HepG2 (cell line): ENCODE measurements at places on chromosomes 12 and 14. TPM values are rescaled to one million over a fixed set of nuclear protein-coding genes. Genes with fewer than 3 reads are reported as not detected.

GRCh38 chr12:113267621-113268020, 46.4 kb downstream of the TPCN1 start:
- DNase-seq: no peak

- no peak for DNase-seq
Measured at GRCh38 chr12:55256831-55257230, 12.4 kb downstream of the OR6C74 start.

DNA sequence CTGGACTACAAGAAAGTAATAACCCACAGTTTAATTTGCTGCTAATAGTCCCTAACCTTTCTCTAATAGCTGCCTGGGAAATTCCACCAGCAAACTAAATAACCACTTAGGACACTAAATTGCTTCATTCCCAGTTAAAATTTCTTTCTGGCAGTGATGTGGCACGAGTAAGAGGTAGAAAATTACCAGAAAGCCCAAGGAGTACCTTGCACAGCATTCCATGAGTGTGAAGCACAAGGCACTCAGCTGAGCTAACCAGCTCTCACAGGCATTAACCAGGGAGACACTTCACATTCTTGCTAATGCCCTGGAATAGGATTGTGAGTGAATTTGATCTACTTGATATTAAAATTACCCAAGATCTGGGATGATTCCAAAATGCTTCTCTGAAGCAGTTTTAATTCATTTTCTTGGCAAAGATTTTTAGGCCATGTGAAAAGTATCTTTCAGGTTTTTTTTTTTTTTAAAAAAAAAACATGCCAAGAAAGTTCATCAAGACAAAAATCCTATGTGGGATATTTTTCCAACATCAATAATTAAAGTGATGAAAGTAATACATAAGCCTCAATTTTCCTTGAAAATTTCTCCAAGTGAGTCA, 29.5 kb downstream of the TSPAN8 start:
- DNase-seq: no peak

DNA sequence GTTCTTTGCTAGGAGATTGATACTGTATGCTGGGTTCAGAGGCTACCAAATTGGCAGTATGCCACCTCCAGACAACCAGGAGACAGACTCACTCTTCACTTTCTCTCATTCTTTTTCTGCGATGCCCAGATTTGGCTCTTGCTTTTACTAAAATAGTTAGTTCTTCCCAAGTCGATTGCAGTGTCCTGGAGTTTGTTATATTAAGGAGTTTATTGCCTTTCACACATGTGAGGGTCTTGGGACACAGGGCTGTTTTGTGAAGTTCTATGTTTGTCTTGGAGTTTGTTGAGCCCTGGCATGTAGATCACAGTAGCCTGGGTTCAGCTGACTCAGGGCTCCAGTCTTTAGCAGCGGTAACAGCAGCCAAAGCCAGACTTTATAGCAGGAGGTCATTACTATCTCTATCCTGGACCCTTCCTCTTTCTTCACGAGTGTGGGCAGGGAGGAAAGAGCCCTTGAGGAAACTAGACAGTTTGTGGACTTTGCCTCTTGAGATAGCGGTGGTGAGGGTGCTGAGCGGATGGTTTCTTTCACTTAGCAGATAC, 1.6 kb downstream of the MLEC start:
- no peak for DNase-seq

DNA sequence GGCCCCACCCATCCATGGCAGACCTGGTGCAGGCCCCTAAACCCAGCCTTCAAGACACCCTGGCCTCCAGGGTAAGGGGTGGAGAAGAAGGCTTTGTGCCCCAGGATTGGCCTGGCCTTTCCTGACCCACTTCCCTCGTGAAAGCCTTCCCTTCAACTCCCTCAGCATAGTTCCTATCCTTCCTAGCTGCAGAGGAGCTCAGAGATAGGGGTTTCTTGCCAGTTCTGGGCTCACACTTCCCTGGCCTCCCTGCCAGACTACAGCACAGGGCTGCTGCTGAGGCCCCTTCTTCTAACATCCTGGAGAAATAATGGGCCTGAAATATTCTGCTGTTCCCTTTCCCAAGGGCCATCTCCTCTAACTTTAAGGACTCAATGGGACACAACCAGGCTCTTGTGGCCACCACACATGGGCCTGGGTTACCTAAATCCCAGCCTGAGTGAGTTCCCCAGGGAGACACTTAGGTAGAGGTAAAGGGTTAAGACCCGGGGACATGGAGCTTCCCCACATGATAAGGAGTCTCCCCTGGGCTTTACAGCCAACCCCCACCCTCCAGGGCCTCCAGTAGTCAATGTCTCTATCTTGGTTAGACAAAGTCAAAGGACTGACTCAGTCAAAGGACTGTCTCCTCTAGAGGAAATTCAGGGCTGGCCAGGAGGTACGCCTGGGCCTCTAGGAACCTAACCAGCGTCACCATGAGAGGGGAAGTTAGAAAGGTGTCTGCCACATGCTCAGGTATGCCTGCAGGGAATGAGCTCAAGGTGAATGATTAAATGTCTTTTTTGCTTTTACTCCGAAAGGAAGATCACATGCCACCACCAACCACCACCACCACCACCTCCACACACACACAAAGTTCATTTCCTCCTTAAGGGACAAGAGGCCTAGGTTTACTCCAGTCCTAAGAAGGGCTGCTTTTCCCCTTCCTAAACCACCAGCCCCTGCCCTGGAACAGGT, 7.1 kb downstream of the ZFP36L1 start:
- DNase-seq: no peak

The P2RX7 gene
- 0.13 TPM in 1 of 2 replicates, not detected in the other for total RNA-seq
